H54 (cell line): ENCODE measurements at places on chromosomes 16 and 17.

- no peak for DNase-seq
These were observed 13.2 kb upstream of the HEATR6 start for GRCh38 chr17:60091908-60092331.

- no peak for DNase-seq
These were observed 1.3 kb upstream of the BAIAP2 start for GRCh38 chr17:81033535-81034167.

DNA sequence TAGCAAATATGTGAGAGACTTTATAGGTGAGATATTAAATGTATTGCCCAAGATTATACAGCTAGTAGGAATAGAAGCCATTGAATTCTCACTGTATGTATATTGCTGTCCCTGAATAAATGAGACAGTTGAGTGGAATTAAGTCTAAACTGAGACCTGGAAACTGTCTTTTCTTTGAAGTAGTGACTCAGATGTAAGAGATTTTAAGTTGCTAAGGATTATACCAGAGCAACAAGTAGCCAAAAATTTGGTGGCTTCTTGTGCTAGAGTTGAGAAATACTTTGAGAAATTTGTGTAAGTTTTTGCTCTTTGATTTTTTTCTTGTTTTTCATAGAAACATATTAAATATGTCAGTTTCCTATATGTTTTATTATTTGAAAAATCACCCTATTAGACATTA lies 58.7 kb downstream of the TANC2 start:
- DNase-seq, result no peak

DNA sequence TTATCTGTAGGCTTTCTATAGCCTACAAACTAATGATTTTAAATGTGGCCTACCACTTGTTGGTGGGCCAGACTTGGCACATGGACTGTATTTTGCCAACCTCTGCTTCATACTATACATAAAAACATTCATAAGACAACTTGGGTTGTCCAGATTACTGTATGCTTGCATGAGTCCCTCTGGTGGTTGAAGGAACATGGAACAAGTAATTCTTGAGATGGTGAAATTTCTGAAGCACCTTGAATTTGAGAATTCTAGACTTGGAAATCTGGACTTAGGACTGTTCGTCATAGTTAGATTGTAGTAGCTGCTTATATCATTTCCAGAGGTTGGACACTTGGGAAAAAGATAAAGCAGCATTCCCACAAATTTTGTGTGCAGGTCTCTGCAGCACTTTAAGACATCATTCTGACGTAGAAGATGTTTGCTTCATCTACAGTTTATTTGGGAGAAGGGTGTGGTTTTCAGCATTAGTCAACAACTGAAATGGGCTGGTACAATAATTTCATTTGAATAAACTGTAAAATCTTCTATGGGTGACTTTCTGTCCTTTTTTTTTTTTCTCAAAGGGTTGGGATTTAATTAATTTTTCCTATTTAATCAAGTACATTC lies 31.2 kb downstream of the NFATC3 start:
- DNase-seq, result no peak

- DNase-seq, result no peak
These were observed 111.9 kb downstream of the XYLT1 start for GRCh38 chr16:17358846-17359245.

DNA sequence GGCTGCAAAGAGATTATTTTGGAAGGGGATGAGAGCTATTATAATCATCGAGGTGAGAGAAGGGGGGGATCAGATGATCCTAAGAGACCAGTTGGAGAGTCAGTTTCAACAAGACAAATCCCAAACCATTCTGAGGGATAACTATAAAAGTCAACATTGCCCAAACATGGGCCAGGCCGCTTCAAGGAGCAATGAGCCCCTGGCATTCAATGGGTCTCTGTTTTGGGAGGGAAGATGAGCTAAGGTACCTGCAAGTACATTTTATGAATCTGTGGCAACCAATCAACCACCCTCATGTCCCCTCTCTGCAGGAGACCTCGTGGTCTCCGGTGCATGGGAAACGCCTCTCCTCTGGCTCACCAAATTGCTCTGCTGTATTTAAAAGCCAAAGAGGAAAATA lies 209.9 kb upstream of the C16orf82 start:
- DNase-seq, result no peak

GRCh38 chr17:56918916-56919315 lies 5.1 kb upstream of the TRIM25 start:
- no peak for DNase-seq

DNA sequence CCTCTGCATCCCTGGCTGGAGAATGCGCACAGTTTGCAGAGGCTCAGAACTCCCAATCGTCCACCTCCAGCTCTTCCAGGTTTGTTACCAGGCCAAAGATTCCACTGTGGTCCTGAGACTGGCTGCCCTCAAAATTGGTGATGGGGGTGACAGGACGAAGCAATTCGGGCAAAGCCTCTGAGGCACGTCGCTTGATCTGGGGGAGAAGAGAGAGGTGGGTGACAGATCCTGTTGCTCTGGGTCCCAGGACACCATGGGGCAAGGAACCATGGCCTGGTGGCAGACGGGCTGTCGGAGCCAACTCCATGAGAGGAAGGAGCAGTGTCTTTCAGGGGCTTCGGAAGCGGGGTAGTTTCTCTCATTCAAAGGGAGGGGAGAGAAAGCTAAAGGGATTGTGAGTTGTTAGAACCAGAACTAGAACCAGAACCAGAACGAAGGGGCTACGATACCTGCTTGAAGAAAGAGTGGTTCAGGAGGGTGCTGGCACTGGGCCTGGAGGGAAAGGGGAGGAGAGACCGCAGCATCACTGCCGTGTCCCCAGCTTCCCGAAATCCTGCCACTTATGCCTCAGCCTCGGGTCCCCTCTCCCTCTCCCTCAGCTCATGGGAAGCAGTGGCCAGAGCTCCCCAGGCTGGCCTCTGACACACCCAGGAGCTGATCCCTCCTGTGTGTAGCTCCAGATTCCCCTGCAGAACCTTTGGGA lies 3.8 kb upstream of the LIMD2 start:
- DNase-seq, result no peak

- DNase-seq, result no peak
These were observed 441 bp downstream of the VASN start for GRCh38 chr16:4372001-4372577.

DNA sequence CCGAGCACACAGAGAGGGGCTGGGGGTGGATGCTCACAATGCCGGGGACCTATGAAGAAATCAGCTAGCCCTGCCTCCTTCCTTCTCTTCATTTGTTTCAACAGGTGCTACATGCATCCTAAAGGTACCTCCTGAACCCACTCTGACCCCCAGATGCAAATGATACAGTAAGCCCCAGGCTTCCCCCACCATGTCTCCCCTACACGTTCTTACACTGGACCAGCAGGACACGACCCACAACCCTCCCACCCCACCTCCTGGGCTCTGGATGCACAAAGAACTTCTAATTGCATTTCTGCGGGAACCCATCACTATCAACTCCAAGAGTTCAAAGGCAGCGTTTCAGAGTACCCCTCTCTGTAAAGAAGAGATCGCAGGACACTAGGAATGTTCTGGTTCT lies 2.1 kb downstream of the XYLT1 start:
- no peak for DNase-seq

GRCh38 chr17:61382796-61383688 lies 16.6 kb upstream of the TBX2 start:
- DNase-seq, result no peak

DNA sequence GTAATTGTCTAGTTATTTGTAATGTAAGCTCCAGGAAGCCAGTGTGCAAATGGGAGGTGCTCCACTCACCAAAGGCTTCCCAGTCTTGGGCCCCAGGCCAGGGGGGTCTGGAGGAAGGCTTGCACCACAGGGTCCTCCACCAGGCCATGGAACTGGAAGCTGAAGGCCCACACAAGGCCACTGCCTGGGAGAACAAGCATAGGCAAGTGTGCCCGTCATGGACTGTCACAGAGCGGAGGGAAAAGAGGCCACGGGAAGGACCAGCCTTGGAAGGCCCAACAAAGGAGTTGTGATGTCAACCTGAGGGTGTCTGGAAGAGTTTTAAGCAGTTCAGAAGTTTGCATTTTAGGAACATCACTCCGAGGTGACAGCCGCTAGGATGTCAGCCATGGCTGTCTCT lies 3.0 kb upstream of the SRRM2 start:
- DNase-seq, result no peak

DNA sequence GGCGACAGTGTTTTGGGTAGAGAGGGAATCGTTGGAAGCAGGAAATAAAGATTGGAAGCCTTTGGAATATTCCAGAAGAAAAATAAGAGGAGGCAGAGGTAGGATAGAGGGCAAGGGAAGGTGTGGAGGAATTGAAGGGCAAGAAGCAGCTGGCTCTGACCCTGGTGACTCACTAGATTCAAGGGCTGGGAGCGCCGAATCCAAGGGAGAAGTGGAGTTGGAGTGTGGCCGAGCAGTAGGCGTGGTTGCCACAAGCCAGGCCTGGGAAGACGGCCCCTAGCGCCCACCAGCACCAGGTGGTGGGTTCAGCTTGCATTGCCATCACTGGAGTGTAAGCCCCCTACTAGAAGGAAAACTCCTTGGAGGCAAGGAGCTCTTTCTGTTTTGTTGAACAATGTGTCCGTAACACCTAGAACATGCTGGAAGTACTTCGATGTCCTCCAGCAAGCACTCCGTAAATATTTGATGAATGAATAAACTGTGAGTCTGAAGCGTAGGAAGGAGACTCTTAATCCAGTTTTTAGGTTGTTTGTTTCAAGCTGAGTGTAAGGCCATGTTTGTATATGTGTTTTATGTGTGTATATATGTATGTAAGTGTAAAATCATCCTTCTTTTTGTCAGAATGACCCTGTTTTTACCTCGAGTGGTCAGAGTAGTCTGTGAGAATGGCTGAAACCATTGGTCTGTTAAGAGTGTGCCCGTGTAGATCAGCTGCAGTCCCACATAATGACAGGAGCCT lies 139.5 kb downstream of the CMIP start:
- DNase-seq, result no peak

DNA sequence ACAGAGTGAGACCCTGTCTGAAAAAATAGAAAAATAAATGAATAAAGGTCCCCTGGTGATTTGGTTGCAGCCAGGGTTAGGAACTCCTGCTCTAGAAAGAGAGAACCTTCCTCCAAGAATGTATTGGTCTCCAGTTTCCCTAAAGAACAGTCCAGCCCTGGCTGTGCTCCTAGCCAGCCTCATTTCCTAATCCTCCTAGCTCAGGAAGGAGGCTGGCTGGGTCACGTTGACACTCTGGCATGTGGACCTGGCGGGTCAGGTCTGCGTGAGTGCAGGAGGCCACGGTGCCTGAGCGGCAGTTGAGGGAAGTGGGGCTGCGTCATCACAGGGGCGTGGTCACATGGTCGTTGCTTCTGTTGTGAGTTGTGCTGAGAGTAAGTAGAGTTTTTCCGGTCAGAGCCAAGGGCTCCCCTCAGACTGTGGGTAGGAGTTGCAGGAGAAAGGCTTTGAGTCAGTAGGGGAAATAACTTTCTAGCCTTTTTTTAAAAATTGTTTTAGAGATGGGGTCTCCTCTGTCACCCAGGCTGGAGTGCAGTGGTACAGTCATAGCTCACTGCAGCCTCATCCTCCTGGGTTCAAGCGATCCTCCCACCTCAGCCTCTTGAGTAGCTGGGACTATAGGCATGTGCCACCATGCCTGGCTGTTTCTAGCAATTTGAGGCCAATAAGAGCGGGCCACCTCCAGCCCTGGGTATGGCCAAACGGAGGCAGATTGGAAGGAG lies 194.0 kb upstream of the CIBAR2 start:
- DNase-seq, result peak; percentile 80

DNA sequence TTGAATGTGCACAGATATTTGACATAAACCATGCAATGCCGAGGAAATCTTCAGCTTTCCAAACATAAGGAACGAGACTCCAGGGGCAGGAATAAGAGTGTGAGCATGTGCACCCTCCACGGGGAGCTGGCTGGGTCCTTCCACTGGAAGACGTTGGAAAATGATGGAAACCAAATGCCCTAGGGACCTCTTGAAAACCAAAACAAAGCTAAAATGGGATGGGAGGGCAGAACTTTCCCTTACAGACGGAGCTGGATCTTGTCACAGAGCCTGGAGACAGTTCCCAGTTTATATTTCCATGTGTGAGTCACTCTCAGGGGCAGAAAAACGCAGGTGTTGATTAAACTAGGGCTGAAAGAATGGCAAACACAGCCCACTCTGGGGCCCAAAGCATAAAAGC lies 34.4 kb upstream of the DNAH17 start:
- no peak for DNase-seq

DNA sequence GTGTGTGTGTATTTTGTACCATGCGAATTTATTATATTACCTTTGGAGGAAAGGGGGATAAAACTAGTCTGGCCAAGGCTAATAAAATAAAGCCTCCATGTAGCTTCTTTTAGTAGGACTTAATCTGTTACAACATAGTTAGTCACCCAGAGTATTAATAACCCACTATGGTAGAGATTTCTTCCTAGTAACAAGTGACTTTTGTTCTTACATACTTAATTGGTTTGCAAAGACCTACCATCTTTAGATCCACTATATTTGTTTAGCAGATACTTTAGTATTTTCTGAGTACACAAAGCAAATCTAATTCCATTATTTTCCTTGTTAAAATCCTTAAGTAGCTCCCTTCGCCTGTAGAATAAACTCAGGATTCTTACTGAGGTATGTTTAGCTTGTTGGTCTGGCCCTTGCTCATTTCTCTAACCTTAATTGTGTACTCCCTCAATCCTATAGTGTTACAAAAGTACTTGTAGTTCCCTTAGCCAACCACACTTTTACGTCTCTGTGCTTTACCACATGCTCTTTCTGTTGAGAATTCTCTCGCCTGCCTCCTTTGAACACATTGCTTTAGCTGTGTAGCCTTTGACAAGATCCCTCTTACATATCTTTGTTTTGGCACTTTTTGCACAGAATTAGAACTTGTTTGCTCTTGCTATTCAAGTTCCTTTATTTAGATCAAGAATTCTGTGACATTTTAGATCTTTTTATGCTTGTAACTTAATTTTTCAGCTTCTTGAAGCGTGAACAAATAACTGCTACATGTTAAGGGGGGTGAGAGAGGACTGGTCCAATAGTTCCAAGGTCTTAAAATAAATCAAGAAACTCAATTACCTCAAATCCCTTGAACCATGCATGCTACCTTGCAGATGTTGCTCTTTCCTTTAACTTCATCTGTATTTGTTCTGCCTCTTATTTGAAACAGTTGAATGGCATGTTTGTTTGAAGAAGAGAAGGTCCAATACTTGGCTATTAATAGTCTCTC lies 23.8 kb downstream of the CLTC start:
- DNase-seq, result no peak

- DNase-seq, result no peak
These were observed 31.6 kb downstream of the MMP15 start for GRCh38 chr16:58057121-58057520.

GRCh38 chr17:12680993-12681392 lies 15.3 kb downstream of the MYOCD start:
- DNase-seq, result no peak
